OCI-LY7 (cell line): ENCODE measurements at places on chromosomes 2 and 18. TPM values are rescaled to one million over a fixed set of nuclear protein-coding genes. Genes with fewer than 3 reads are reported as not detected.

Gene GATA6
- not detected in 2 replicates for total RNA-seq

Gene CRYBA2
- total RNA-seq: not detected in 2 replicates

Gene TMEM178A
- 0.38 and 0.52 TPM in 2 replicates for total RNA-seq

Gene GTF3C2
- total RNA-seq: 70.3 and 77.7 TPM in 2 replicates

Gene SERPINB2
- total RNA-seq: not detected in 2 replicates

GRCh38 chr2:38168710-38169480 is 92.9 kb upstream of the CYP1B1 start:
- no peak for DNase-seq

- no peak for DNase-seq
Observed at GRCh38 chr18:48460929-48461583, 51.9 kb upstream of the ZBTB7C start.
